Stimulated activated CD4-positive, alpha-beta T cell treated with anti-CD3 and anti-CD28 coated beads, TNF-alpha, amount 100 ng/mL, for 48 hours (primary cell): ENCODE measurements at places on chromosomes 2 and 18.

DNA sequence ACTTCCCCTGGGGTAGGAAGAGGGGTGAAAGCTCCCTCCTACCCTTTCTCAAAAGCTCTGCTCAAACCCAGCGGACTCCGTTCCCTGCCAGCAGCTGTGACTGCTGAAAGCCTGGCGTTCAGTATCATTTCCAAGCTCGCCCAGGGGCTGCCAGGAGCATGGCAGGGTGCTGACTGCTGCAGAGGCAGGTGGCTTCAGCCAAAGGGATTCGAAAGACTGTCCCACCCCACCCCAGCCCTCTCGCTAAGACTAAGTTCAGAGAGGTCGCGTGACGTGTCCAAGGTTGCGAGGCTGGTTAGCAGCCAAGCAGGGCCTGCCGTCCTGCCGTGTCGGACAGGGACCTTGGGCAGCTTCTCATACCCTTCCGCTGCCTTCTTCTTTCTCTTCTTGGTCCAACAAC lies 72.3 kb upstream of the RAB12 start:
- no peak for DNase-seq

- no peak for DNase-seq
These were observed 1290.7 kb downstream of the SUCLG1 start for GRCh38 chr2:83168377-83168776.

GRCh38 chr2:4883375-4883774 lies 808.8 kb upstream of the SOX11 start:
- DNase-seq = no peak

- DNase-seq = no peak
These were observed 22.2 kb downstream of the INPP5D start for GRCh38 chr2:233082222-233082930.

- no peak for DNase-seq
These were observed 22.8 kb upstream of the TTN start for GRCh38 chr2:178829981-178830380.

DNA sequence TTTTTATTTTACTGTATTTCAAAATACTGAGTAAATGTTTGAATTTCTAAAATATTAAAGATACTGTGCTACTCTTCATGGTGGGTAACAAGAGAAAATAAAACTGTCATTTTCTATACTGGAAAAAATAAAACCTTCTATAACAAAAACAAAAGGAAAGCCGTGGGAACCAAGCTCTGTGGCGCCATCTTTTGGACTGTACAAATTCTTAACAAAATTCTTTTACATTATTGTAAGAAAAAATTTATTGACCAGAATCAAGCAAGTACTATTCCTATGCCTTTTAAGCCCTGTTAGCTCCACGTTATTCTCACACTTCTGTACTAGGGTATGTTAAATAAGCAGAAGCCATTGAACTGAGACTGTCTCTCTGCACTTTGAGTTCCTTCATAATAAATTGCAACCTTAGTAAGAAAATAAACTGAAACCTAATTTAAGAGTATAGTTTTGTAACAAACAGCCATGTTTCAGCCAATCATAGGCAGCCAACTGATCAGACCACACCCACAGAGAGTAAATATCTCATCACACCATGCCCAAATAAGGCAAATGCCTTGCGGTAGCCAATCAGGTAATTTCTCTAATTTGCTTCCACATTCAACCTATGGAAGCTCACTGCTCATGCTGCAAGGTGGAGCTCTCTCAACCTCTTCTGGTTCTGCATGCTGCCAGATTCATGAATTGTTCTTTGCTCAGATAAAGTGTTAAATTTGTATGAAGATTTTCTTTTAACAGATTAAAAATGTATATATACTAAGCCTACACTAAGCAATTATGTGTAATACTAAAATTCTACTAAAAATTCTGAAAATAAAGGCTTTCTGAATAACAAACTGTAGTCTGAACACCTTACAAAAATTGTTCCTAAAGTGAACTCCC lies 42.2 kb downstream of the HIBCH start:
- DNase-seq = no peak

DNA sequence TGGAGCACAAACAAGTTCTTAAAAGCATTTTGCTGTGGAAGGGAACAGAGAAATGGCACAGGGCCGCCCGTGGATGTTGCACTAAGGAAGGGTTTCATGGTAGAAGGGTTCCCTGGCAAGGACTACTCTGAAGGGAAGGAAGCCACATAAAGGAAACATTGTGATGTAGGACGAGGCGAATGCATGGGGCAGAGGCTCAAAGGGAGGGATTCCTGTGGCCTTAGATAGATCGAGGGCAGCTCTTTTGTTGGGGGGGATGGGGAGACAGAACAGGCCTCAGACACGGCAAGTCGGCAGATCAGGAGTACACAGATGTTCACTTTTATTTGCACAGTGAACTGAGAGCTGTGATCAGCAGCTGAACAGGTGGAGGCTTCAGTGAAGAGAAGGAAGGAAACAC lies 205.4 kb downstream of the SNTG2 start:
- DNase-seq = no peak

DNA sequence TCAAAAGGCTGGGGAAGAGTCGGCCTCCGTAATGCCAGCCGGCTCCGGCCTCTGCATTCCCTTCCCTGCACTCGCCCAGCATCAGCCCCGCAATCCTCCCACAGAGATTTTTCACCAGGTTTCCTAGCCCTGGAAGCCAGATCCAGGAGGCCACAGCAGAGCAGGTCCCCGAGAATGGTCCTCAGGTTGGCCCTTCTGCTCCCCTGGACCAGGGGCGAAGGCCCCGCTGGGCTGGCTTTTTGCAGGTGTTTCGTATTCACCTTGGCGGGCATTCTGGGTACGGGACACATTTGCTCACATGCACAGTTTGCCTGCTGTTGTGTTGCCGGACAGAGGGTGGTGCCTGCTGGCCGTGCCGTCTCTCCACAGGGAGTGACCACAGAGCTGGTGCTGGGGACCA lies 309.5 kb downstream of the NDUFA10 start:
- no peak for DNase-seq

GRCh38 chr2:140023291-140023690 lies 1243.1 kb upstream of the NXPH2 start:
- DNase-seq = no peak

DNA sequence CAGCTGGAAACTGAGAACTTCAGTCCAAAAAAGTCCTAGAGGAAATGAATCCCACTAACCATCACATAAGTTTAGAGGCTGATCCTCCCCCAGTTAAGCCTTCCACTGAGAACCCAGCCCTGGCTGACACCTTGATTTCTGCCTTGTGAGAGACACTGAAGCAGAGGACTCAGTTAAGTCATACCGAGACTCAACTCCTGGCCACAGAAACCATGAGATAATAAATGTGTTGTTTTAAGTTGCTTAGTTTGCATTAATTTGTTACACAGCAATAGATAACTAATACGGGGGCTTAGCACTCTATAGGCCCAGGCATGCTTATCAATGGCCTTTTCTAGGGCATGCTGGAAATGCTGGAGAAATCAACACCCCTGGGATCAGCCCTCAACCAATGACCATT lies 3.4 kb upstream of the ADD2 start:
- DNase-seq = no peak

- DNase-seq = no peak
These were observed 323.0 kb downstream of the MTX2 start for GRCh38 chr2:176592216-176592615.

DNA sequence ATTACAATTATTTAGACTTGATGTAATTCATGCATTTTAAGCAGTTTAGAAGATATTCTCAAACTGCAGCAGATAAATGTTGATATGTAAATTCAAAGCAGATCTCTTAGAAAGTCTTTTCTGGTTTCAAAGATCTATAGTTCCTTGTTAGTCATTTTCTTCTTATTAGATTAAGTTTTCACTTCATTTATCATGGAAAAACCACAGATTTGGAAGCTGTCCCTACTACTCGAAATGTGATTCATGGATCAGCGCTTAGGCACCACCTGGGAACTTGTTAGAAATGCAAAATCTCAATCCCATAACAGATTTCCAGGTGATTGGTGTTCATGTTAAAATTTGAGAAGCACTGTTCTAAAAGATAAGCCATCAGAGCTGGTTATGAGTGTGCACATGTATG lies 92.8 kb upstream of the CDH2 start:
- DNase-seq = no peak

- DNase-seq = no peak
These were observed 50.2 kb downstream of the TGOLN2 start for GRCh38 chr2:85277416-85278158.

- DNase-seq = no peak
These were observed 38.8 kb downstream of the DNER start for GRCh38 chr2:229675569-229675968.

GRCh38 chr18:23373570-23373969 lies 79.5 kb upstream of the RIOK3 start:
- DNase-seq = no peak

- no peak for DNase-seq
These were observed 14.1 kb upstream of the ZDBF2 start for GRCh38 chr2:206260188-206261012.

DNA sequence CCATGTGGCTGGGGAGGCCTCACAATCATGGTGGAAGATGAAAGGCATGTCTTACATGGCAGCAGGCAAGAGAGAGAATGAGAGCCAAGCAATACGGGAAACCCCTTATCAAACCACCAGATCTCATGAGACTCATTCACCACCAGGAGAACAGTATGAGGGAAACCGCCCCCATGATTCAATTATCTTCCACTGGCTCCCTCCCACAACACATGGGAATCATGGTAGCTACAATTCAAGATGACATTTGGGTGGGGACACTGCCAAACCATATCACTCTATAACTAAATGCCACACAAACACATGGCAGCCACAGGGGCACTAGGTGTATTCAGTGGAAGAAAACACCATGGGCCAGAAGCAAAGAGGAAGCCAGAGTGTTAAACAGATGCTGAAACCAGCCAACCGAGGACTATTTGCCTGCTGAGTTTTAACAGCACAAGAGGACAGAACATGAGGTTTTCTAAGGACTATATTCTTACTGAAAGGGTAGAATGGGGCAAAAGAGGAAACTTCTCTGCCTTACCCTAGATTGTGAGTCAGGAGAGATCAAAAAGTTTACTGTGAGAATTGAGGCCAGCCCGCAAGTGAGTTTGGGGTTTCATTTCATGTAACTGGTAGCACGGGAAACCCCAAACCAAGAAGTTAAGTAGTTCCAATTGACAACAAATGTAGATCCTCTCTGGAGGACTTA lies 49.2 kb downstream of the SIGLEC15 start:
- DNase-seq = peak; percentile 32

DNA sequence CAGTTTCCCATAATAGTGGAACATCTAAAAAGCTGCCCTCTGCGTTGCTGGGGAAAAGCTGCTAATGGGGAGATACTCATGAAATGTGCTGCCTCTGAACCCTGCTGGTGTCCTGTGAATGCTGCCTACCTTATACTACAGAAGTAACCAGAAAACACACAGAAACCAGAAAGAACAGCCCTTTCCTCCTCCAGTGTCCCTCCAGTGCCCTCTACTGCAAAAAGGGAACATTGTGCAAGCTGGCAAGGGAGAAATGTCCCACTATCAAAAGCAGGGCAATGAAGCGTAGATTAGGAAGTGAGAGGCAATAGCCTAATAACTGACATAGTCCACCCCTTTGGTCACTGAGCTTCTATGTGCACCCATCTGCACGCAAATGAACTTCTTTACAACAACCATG lies 162.7 kb upstream of the ETAA1 start:
- DNase-seq = no peak

DNA sequence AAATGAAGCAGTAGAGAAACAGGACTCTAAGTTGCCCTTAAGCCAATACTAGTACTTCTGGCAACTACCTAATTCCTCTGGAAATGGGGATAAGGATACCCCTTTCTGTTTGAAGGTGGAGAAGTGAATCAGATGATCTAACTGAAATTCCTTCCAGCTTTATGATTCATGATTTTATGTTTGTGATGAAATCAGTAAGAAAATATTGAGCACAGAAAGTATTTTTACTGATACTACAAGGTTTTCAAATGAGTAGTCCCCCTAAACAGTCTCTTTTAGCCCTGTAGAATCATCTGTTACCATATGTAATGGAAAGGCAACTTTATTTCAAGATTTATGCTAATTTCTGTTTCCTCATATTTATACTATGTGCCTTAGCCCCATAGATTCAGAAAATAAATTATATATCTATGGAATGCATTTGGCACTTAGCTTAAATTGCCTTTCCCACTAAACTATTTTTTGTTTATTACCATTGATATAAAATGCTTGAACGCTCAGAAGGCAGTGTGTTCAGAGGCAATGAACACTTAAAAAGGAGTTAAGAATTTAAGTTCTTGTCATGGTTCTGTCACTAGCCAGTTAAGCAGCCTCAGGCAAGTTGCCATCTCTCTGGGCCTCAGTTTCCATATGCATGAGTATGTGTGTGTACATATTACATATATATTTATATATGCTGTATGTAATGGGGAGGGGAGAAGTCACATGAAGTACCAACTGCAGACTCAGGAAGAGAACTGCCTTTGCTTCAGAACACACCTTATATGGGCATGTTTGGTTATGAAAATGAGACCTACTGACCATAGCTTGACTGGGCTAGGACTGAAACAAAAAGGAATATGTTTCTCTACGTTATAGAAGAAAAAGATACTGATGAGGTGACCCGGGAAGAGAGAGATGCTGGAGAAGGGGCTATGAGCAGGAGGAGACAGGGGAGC lies 97.7 kb downstream of the CDC42EP3 start:
- no peak for DNase-seq

DNA sequence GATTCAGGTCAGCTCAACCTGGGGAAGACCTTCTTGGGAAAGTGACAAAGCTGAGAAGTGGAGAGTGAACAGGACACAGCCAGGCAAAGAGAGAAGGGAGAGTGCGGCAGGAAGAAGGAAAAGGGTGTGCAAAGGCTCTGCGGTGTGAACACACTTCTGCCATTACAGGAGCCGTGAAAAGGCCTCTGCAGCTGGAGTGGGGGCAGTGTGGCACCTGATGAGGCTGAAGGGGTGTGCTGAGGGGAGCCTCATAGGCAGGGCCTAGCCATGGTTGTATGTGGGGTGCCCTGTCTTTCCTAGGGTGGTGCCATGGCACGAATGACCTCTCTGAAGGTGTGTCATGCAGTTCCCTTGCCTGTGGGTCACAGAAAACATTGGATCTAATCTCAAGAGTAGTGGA lies 347.6 kb downstream of the CYRIA start:
- no peak for DNase-seq

DNA sequence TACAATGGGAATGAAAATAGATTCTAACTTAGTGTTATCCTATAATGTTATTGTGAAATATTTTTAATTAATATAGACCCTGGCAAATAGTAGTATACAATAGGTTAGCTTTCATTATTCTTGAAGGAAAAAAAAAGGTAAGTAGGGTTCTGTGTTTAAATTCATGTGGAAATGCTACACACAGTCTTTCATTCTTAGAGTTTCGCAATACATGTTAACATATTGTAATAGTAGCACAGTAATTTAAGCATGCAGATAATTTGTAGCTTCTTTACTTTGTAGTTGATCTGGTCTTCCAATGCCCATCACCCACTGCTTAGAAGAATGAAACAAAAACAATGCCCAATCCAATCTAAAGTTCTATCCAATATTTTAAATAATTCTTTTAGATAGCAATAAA lies 54.8 kb upstream of the MSTN start:
- DNase-seq = no peak

- DNase-seq = no peak
These were observed 104.8 kb downstream of the PLCL1 start for GRCh38 chr2:197908990-197909776.

DNA sequence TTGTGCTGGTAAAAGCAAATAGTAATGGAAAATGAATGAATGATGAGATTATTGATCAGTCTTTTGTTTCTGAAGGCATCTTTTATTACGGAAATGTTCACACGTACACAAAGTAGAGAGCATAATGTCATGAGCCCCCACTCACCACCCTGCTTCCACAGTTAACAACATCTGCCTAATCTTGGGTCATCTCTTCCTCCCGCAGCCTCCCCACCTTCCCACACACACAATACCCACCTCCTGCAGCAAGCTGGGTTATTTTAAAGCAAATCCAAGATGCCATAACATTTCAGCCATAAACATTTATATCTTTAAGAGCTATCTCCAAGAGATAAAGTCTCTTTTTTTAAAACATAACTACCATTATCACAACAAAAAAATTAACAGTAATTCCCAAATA lies 36.3 kb downstream of the CYP27C1 start:
- no peak for DNase-seq
